ENCODE measurements at places on chromosomes 3 and 15. TPM values are rescaled to one million over a fixed set of nuclear protein-coding genes. Genes with fewer than 3 reads are reported as not detected.

The C3orf20 gene
- not detected for polyA plus RNA-seq

The AMIGO3 gene
- 0.88 TPM for polyA plus RNA-seq

The FBXO40 gene
- 0.02 TPM for polyA plus RNA-seq

The IGSF10 gene
- polyA plus RNA-seq: 0.74 TPM

The CPA3 gene
- polyA plus RNA-seq: 4.0 TPM

The SHC4 gene
- 0.09 TPM for polyA plus RNA-seq
